CMK (cell line): ENCODE measurements at places on chromosomes 2 and 18.

DNA sequence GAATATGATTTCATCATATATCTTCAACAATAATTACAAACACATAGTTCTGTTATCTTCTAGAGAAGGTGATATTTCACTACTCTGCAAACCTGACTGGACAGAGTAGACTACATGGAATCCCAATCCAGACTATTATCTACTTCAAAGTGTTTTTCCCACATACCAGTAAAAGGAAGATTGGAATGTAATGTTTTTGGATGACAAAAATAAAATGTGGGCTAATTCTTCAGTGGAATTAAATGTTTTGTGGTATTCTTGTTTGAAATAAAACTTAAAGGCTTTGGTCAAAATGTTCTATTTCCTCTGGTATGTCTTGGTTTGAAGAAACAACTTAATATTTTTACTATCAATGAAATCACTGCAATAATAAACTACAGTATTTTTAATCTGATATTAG lies 22.1 kb downstream of the COL5A2 start:
- DNase-seq = no peak

GRCh38 chr2:184067502-184067901 lies 530.8 kb upstream of the ZNF804A start:
- DNase-seq = no peak

- DNase-seq = no peak
Measured at GRCh38 chr2:230886671-230887071, 21.9 kb downstream of the ITM2C start.

DNA sequence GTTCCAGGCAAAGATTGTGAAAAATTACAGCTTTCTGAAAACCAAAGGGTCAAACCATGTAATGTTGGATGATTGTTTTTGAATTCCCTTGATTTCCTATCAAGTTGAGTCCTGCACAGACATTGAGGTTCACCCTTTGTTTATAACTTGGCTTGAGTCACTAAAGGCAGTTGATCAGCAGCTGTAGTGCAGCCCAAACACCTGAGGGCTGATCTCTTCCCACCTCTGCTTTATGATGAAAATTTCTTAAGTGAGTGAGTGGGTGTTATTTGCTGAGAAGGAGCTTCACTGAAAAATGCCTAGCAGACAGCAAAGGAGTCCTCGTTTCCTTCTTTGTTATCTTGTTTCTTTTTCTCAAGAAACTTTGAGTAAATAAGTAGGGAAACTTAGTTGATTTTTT lies 31.9 kb upstream of the BMPR2 start:
- DNase-seq = no peak

DNA sequence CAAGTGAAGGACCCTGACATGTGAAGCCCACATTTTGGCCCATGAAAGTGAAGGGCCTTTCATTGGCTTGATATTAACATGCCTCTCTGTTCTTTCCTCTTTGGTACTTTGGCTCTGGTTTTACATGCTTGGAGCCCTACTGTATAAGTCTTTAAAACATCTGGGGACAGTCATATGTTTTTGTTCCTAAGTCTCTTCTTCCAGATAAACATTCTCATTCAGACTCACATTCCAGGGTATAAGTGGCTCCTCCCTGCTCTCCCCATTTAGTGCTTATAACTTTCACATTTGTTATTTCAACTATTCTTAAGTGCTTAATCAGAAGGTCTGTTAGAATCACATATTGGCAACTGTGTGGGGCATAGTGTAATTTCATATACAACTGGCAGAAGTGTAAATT lies 1932.2 kb upstream of the CELF4 start:
- DNase-seq = no peak

- no peak for DNase-seq
Measured at GRCh38 chr18:75574187-75574586, 146.7 kb upstream of the SMIM21 start.

DNA sequence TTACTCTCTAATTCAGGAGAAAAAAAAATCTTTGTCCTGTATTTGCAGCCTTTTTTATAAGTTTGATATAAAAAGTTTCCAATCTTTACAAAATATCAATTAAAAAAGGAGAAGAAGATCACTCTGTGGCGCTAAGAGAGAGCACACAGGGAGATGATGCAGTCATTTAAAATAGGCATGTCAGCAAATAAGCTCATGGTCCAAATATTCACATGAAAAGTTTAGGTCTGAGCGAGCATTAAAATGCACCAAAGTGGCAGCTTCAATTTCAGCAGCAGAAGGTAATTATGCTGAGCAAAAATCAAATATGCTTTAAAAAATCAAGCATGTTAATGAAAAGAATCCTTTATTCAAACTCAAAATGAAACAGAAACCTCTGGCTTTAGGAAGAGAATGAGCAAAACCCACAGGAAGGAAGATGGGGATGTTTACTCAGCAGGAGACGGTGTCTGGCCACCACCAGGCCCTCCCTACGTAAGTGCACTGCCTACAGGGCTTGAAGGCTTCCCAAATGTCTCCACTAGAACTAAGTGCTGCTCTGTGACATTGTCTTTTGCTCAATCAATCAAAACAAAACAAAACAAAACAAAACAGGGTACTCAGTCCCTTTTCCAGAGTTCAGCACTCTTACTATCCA lies 120.4 kb downstream of the L3MBTL4 start:
- DNase-seq = no peak

GRCh38 chr2:126990200-126990599 lies 91.5 kb downstream of the TEX51 start:
- DNase-seq = no peak

- no peak for DNase-seq
Measured at GRCh38 chr2:16238786-16239185, 298.4 kb downstream of the MYCN start.

- DNase-seq = no peak
Measured at GRCh38 chr18:63138436-63139340, 180.9 kb downstream of the BCL2 start.

GRCh38 chr2:3341336-3341735 lies 36.3 kb downstream of the EIPR1 start:
- no peak for DNase-seq

DNA sequence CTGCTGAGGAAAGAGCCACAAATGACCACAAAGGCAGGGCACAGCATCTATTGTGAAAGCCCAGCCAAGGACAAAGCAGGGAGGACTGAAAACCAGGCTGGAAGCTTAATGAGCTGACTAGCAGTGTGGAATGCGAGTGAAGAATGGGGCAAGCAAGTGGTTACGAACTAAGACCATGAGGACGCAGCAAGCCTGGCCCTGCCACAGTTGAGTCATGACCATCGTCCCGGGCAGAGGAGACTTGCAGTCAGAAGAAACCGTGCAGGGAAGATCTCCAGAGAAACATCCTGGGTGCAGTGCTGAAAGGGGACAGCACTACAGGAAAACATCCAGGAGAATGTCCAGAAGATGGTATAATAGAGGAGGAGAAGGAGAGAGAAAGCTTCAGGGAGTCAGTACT lies 120.5 kb upstream of the GYPC start:
- DNase-seq = no peak

- no peak for DNase-seq
Measured at GRCh38 chr18:26057344-26057773, 33.1 kb downstream of the SS18 start.

- no peak for DNase-seq
Measured at GRCh38 chr2:26067980-26068507, 34.2 kb downstream of the RAB10 start.

DNA sequence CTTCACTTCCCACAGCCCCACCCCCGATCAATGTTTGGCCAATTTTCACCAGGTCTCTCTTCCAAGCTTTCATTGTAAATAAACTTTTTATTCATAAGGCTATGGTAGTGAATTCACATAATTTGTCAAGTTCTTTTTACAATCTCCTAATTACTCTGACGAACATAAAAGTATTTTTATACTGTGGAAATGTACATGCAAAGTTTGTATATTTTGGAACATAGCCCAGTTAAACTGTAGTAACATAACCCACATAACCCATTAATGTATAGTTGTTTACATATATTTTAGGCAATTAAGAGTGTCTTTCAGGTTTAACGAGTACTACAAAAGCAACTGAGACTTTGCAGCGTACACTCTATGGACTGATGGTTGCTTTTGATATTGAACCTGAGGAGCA lies 228.3 kb upstream of the ERBB4 start:
- no peak for DNase-seq

DNA sequence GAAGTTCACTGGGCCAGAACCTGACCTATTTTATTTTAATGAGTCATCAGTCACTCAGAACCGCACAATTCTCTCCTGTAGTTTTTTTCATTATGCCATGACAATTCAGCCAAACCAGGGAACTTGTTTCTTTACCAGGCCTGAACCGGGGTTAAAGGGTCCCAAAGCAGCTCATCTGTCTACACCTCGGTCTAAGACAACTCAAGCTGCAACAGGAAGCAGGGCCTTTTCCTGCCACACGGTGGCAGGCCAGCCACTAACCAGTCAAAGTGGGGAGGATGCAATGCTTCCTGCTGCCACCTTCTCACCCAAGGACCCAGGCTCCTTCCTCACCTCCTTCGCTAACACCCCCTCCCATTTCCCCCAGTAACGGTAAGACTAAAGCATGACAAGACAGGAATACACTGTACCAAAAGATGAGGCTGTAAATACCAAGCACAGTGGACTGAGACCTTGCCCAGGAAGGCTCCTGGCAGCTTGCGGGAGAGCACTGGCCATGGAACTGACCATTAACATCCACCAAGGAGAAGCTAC lies 56.7 kb upstream of the ACKR3 start:
- no peak for DNase-seq

DNA sequence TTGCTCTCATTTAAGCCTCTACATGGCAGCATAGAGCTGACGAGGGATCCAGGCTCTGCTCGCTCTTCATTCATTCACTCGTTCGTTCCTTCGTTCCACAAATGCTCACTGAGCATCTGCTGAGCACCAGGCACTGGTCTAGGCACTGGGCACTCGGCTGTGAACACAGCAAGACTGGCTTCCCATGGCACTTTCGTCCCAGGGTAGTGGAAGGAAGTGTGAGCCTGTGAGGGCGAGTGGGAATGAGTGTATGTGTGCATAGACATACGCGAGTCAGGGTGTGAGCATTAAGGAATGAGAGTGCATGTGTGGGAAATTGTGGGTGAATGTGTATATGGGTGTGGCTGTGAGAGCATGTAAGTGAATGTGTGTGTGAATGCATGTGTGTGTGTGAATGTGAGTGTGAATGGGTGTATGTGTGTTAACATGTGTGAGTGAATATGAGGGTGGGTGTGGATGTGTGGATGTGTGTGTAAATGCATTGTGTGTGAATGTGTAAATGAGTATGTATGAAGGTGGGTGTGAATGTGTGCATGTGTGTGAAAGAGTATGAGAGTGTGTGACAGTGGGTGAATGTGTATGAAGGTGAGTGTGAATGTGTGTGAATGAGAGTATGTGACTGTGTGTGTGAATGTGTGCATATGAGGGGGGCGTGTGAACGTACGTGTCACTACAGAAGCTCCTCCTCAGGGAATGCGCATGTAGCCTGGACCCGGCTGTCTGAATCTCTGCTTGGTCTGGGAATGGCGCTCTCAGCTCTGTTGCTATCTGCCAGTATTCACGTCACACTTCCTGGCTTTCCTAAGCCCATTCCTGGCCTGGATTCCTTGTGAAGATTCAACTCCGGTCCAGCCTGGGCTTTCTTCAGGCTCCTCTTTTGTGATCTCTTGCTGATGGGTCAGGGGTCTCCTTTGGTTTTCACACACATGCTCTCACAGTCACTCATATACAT lies 28.8 kb downstream of the SNORC start:
- no peak for DNase-seq

DNA sequence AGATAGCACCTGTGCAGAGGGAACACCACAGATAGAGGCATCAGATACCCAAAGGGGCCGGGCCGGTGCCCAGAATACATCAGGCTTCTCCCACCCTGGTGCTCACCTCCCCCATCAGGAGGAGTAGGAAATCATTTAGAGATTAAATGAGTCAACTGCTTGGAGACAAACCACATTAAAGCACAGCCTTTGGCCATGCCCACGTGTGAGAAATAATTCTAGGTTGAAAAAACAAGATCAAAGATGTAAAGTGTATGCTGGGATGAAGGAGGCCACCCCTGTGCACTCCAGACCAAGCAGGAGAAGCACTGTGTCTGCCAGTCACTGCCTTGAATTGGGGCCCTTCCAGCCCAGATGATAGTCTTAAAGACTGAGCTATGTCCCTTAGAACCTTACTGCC lies 152.8 kb upstream of the ACAA2 start:
- DNase-seq = no peak

- DNase-seq = no peak
Measured at GRCh38 chr2:3349211-3349693, 28.4 kb downstream of the EIPR1 start.

DNA sequence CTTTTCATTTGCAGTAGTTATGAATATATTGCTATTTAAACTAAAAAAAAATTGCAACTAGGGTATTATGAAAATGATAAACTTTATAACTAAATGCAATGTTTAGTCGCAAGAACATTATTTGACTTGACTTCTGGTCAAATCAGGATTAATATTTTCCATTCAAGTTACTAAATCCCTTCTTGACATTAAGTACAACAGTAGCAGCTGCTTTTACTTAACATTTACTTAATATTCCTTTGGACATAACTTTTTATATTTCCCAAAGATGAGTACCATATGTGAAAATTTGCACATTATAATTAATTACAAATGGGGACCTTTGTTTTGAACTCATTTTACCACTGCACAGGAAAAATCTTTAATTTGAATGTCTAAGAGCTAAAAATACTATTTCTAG lies 74.0 kb downstream of the PMS1 start:
- DNase-seq = no peak

DNA sequence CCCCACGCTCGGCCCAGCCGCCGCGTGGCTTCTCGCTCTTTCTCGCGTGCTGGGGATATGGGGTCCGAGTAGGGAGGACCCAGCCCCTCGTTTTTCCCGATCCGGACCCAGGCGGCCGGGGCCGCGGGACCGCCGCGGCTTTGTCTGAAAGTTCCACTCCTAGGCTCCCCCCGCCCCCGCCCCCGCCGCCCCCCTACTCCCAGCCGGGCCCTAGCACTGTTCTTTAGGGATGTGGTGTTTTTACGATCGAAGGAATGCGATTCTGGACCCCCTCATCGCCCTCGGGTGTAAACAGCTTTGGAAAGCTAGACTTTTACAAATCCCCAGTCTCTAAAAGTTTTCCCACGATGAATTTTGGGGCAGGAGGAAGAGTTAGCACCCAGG lies 819 bp downstream of the TGIF1 start:
- DNase-seq = no peak

- DNase-seq = no peak
Measured at GRCh38 chr2:205682971-205683501, 735 bp downstream of the NRP2 start.

GRCh38 chr2:33314541-33314940 lies 161.9 kb upstream of the RASGRP3 start:
- no peak for DNase-seq

- DNase-seq = no peak
Measured at GRCh38 chr2:237691029-237691907, 63.9 kb downstream of the LRRFIP1 start.

GRCh38 chr18:13548106-13548819 lies 178.1 kb downstream of the FAM210A start:
- no peak for DNase-seq
